ENCODE measurements at places on chromosomes 5 and 9. TPM values are rescaled to one million over a fixed set of nuclear protein-coding genes. Genes with fewer than 3 reads are reported as not detected.

Gene ACSL6
- 4.8 TPM for total RNA-seq

Gene MED22
- total RNA-seq, result 51.2 TPM

GRCh38 chr5:89866410-89866809, 543.1 kb downstream of the CETN3 start:
- no peak for DNase-seq

DNA sequence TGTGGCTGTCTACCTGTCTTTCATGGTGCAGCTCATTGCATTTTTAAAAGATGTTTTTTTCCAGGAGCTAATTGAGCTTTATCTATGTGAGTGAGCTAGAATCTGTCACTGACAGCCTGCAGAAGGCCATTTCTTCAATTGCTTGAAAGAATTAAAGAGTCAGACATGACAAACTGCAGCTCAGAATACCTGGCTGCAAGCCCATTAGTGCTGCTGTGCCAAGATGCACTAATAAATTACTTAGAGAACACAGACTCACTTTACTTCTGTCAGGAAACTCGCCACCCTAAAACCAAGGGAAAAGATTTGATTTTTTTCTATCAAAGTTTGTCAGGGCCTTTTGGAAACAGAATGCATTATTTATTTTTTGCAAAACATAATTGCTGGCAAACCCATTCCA, 368.3 kb downstream of the CAAP1 start:
- DNase-seq, result no peak

DNA sequence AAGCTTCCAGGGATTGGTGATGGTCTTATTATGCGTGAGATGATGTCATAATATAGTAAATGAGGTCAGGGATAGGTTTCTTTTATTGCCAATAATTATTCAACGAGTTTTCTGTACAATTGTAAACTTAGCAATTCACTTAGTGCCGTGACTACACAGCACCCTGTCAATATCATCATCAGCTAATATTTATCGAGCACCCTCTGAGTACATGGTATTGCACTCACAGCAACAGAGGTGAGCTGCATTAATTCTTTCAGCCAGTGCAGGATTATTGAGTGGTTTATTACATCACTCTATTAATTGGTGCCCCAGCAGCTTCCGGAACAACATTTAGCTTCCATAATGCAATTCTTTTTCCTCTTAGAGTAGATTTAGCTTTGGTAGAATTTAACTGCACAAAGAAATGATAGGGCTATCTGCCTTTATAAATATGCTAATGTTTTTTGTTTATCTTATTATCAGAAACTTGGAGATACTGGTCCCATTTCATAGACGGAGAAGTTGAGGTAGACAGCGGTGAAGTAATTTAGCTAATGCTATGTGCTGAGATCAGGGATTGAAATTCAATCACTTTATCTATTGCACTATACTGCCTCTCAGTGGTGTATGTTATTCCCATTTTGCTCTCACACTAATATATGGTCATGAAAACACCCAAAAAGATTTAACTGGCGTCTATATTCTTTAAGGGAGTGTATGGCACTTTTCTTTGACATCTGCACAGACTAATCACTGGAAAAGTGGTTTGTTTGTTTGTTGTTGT, 726.1 kb upstream of the WWC1 start:
- no peak for DNase-seq

DNA sequence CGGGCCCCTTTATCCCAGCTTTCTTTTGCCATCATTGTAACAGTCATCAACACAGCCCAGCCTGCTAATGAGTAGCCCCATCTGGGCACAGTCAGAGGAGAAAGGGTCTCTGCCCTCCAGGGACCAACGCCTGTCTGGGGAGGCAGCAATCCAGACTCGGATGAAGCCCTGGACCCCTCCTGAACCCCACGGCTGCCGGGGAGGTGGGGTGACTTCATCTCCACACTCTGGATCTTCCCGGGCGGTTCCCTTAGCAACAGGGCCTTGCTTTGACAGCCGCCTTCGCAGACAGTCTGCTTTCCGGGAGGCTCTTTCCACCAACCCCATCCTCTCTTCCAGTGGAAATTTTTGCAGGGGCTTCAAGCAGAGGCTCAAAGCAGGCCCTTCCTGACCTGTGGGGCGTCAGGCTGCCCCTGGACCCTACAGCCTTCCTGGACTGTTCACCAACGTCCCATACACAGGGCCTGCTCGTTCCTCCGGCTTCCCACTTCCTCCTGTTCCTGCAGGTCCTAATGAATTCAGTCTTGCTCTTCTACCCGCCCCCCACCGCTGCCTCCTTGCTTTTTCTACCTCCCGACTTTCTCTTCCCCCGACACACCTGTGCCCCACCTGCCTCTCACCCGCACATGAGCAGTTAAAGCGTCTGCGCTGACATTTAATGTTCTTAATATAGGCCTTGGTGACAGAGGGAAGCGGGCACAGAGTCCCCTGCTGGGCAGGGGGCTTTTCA, 161.7 kb upstream of the MVB12B start:
- DNase-seq, result no peak

Gene CATSPER3
- total RNA-seq, result 0.44 TPM
